Stimulated activated CD4-positive, alpha-beta T cell treated with anti-CD3 and anti-CD28 coated beads, Interleukin-4, amount 100 ng/mL, for 4 hours (primary cell): ENCODE measurements at places on chromosomes 2 and 18.

GRCh38 chr2:100178085-100178788 lies 35.8 kb upstream of the AFF3 start:
- DNase-seq: no peak

GRCh38 chr2:196442211-196442610 lies 197.3 kb upstream of the CCDC150 start:
- no peak for DNase-seq

DNA sequence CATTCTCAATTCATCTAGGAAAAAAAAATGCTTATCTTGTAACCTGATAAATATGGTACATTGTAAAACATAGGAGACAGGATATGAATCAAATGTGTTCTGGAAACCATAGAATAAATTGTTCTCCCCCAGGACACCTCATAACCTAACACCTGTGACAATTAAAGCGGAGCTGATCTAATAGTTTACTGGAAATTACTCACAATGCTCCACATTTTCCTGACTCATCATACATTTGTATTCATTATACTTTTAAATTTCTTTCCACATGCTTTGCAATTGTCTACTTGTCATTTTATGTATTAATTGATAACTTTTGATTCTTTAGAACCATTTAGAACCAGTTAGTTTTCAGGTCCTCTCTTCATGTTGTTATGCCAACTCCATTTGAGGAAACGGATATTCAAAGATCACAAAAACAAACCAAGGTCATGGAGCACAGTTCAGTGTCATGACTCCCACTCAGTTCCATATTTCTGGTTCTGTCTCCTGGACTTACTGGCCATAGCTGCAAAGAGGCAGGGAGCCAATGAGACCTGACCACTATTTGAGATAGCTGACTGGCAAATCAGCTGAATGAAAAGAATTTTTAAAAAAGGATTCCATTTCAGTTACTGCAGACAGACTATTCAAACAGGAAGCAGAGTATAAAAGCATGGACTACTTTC lies 128.5 kb downstream of the CALCRL start:
- no peak for DNase-seq

GRCh38 chr2:19251554-19251953 lies 106.9 kb downstream of the OSR1 start:
- no peak for DNase-seq

DNA sequence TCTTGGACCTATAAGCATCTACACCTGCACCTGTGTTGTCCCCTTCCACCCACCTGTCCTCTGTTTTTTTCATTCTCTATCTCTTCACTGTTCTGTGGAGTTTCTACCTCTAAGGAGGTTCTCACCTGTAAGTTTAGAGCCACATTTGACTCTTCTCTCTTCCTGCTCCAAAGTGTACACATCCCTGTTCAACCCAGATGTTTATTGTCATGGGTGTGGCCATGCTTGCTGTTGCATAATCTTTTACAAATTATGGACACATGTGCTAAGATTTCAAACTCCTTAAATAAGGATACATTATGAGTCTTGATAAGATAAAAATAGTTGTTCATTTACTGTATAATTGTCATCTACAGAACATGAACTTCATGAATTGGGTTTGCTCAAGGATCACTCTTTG lies 27.6 kb downstream of the QPCT start:
- DNase-seq: no peak
